ENCODE measurements at places on chromosomes 1 and 21.
A peak's percentile ranks its signal among the peaks of the same experiment; 100 is the strongest.

- no peak for DNase-seq
Observed at GRCh38 chr1:221847676-221848075, 105.8 kb upstream of the DUSP10 start.

DNA sequence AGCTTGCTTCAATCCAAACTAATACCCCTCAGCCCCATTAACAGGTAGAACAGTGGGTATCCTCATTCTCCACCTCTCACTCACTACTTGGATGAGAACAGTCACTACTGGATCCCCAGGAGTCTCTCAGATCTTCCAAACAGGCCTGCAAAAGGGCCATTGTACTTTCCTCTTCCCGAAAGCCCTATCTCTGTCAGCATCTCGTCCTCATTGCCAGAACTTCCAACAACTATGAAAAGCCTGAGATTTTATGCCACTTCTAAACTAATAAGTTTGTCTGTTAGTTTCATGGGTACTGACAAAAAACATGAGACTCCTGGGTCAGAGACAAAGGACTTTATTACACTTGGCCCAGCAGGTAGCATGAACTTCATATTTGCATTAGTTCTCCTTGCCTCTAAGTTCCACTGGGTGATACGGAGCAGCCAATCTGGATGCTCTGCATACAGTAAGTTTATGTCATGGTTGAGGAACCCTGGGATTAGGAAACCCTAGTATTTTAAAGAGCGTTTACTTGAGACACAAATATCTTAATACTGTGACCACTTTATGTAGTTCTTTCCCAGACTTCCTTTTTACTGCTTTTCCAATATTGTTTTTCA, 38.1 kb downstream of the VANGL2 start:
- no peak for DNase-seq

DNA sequence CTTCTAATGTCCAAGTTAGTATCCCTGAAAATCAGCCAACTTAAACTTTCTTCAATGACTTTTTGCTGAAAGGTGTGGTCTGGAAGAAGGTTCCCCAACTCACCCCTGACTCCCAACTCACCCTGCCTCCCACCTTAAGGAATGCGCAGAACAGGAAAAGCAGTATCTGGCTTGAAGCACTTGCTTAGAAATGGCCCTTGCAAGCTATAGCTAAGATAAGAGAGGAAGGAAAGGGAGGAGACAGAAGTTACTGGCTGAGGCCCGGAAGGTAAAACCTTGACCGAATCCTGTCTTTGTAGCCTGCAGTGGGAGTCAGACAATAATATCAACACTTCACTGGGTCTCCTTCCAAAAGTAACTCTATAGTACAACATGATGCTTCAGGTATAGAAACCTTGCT, 2.9 kb downstream of the CYYR1 start:
- no peak for DNase-seq

DNA sequence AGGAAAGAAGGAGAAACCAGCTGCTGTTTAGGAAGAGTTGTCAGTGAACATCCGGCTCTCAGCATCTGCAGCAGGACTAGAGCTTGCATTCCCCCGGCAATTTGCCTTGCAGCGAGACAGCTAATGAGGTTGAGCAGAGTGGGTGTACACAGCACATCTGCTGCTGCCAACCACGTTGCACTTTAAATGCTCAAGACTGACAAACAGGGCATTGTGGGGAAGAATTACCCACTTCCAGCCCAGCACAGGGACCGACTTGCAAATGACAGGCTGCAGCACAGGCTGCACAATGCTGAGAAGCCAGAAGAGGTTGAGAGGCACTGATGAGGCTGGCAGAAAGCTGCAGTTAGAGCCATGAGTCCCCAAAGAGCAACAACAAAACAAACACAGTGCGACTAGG, 47.5 kb upstream of the PLA2G2C start:
- no peak for DNase-seq

- DNase-seq = no peak
Observed at GRCh38 chr21:46374761-46375389, 50.9 kb downstream of the PCNT start.

GRCh38 chr1:187226396-187226795, 397.6 kb downstream of the PLA2G4A start:
- DNase-seq = no peak

GRCh38 chr1:169371404-169371803, 3.4 kb downstream of the BLZF1 start:
- no peak for DNase-seq

DNA sequence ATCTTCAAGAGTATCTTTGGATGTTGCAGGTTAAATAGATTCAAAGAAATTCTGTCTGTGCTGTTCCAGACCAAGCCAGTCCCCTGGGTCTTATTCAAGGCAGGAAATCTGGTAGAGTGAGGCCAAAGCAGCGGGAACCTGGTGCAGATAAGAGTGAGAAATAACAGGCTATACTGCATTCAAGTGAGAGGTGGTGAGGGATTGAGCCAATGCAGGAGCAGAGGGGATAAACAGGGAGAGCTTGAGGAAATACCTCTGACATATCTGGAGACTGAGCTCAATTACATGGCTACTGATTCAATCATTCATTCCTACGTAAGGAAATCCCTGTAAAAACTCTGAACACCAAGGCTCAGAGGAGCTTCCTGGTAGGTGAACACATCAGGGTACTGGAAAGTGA, 17.2 kb upstream of the PSMA5 start:
- no peak for DNase-seq

- DNase-seq = peak; percentile 96
Observed at GRCh38 chr1:161198897-161199431, at the start of gene ADAMTS4. Gene ADAMTS4 (minus strand): TSS chr1:161199054. CDS start chr1:161198627, 427 bp downstream.

GRCh38 chr21:43988506-43989230, 23.4 kb upstream of the TRAPPC10 start:
- DNase-seq = no peak

DNA sequence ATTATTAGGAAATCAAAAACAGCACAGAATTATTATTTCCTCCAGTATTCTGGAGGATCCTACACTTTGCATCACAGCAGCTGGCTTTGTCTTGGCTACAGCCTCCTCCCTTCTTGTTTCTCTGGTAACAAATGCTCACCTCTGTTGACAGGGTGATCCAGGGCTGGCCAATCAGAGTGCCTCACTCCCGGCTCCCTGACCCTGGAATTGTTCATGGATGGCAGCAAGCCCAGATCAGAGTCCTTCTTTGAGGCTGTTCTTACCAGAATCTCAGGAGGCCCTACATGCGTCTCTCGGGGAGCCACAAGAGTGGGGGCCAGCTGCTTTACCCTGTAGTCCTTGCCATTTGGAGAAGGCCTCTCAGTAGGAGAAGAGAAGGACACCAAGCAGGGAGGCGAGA, 48.4 kb upstream of the IGSF5 start:
- DNase-seq = no peak

DNA sequence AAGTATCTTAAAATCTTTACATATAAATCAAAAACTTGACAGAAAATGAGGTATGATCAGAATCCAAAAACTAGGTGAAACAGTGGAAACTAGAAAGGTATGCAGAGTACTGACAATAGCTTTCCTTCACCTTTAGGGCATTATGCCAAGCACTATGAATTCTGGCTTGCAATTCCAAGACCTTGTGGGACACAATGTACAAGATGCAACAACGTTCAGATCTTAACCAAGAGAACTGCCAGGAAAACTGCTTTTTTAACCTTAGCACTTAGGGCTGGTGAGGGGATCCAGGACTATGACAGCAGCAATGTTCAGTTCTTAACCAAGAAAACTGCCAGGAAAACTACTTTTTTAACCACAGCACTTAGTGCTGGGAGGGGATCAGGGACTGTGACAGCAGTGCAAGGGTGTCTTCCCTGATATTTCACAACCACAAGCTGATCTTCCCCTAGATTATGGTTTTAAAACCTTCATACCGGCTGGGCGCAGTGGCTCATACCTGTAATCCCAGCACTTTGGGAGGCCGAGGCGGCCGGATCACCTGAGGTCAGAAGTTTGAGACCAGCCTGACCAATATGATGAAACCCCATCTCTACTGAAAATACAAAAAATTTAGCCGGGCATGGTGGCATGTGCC, 22.3 kb downstream of the FOXJ3 start:
- DNase-seq = no peak

GRCh38 chr1:157312082-157312812, 174.1 kb upstream of the ETV3 start:
- DNase-seq = no peak

GRCh38 chr1:179770887-179771502, 27.9 kb downstream of the FAM163A start:
- DNase-seq = no peak

DNA sequence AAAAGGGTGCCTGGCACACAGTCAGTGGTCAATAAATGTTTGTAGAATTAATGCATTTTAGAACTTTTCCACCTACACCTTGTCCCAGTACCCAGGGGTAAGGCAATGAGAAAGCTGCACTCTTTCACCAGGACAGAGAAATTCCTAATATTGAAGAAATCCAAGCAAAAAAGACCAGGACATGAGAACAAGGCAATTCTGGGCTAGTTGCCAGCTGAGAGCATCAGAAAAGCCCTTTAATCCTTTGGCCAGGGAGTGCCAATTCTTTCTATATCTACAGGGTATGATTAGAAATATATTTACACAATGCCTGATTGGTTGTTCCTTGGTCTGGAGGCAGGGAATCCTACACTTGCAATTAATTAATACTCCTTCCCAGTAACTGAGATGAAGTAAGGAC, 492.4 kb upstream of the NFIA start:
- DNase-seq = no peak

DNA sequence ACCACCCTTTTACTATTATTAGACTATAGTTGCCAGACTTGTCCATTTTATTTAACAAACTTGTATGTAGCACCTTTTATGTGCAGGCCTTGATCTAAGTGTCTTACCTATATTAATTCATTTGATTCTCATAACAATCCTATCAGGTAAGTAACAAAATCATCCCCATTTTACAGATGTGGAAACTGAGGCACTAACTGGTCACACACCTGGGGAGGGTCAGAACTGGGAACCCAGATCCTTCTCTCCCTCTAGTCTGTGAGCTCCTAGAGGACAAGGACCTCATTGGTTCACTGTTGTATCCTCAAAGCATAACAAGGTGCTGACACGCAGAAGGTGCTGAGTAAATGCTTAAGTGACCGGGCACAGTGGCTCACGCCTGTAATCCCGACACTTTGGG, 14.9 kb downstream of the FBXO2 start:
- no peak for DNase-seq

DNA sequence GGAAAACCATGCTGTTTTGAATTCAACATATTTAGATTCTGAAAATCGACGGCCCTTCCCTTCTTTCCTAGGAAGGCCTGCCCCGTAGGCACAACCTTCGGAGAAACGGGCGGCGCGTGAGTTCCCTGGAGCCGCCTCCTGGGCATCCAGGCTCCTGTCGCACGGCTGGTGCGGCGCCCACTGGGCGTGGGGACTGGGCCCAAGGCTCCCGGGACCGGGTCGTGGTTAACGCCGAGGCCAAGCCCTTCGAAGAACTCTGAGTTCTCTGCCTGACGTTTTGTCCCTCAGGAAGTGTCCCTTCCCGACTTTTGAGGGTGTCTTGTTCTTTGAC, 19.2 kb upstream of the TBX15 start:
- DNase-seq = no peak

GRCh38 chr1:186518822-186519381, 58.0 kb upstream of the PDC start:
- no peak for DNase-seq

DNA sequence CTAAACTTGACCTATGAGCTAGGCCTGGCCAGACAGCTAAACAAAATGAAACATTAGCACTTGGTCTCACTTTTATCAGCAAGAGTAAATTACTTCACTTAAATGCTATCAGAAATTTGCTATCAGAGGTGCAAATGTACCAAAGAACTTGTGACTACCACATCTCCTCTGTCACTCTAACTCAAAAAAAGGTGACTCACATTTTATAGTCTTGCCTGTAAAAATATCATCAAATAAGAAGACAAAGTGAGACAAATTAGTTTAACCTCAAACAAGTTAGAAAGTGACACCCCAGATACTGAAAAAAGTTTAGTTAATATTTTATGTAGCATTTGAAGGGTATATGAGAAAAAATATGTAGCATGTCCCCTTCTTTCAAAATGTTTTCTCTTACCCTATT, 76.9 kb downstream of the EPS15 start:
- DNase-seq = no peak

DNA sequence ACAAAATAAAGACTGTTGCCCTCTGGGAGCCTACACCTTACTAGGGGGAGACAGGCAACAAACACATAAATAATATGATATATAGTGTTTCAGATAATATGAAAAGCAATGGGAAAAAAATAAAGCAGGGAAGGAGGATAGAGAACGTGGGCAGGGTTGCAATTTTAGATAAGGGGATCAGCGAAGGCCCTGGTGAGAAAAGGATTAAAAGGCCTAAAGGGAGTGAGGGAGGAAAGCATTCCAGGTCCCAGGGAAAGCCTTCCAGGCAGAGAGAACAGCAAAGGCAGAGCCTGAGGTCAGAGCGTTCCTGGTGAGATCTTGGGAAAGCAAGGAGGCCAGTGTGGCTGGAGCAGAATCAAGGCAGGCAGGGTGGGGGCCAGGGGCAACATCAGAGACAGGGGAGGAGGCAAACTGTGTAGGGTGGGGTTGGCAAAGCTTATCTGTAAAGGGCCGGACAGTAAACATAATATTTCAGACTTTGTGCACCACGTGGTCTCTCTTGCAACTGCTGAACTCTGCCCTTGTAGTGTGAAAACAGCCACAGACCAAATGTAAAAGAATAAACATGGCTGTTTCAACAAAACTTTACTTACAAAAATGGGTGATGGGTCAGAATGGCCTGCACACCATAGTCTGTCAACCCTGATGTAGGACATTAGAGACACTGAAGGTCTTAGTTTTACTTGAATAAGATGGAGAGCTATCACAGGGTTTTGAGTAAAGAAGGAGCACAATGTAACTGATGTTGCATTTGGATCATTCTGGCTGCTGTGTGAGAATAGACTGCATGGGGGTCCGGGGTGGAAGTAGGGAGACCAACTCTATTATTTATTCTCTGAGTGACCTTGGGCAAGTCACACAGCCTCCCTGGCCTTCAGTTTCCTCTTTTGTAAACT, 13.3 kb upstream of the CPT2 start:
- DNase-seq = no peak

DNA sequence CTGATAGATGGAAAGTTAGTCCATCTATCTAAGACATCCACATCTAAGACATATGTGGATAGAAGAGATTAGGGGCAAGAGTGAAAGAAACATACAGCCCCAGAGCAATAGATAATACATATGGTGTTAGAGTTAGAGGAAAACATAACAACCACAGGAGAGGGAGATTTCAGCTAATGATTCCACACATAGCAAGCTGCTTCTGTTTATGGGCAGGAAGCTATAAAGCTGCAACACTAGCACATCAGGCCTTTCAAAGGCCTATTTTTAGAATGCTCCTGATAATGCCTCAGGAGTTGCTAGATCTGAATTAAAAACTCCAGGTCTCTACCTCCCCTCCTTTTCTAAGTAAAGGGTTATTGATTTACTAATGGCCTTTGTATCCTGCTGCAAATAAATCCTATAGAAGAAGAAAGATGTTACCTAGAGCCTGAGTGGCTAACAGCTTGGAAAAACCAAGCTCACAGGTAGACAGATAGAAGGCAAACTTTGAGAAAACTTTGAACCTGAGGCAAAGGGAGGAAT, 36.1 kb downstream of the BRINP2 start:
- no peak for DNase-seq

DNA sequence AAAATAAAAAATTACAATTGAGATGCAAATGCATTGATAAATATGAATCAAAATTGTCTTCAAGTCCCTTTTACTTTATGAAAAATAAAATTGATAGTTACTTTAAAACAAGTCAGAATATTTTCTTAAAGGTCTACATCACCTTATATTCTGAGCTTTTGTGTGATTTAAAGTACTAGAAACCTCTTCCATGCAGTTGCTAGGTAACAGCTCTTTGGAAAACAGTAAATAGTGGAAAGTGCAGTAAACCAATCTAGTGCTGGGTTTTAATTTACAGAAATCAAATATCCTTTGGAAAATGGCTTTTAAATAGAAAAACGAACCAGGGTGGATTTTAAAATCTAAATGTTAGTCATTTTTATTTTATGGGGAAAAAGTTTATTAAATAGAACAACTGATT, 227.9 kb downstream of the KCNT2 start:
- no peak for DNase-seq
